HT-29 (cell line): ENCODE measurements at places on chromosomes 13 and 19.

- no peak for DNase-seq
Observed at GRCh38 chr13:74708629-74709028, 574.4 kb upstream of the KLF12 start.

GRCh38 chr19:1921326-1921725 is 16.1 kb downstream of the ADAT3 start:
- DNase-seq = no peak

GRCh38 chr13:42836930-42837690 is 55.7 kb downstream of the FAM216B start:
- DNase-seq = peak; percentile 48

GRCh38 chr19:15404097-15404779 is 14.6 kb downstream of the AKAP8L start:
- no peak for DNase-seq

- peak; percentile 32 for DNase-seq
Observed at GRCh38 chr13:45473627-45474026, 8.9 kb downstream of the COG3 start.

GRCh38 chr19:3443840-3444694 is 36.3 kb downstream of the SMIM24 start:
- no peak for DNase-seq

- no peak for DNase-seq
Observed at GRCh38 chr19:3737487-3738205, 23.8 kb downstream of the APBA3 start.

GRCh38 chr13:104967836-104968630 is 1567.4 kb downstream of the EFNB2 start:
- DNase-seq = no peak

- DNase-seq = no peak
Observed at GRCh38 chr13:39189778-39190177, 151.5 kb downstream of the NHLRC3 start.
